ENCODE measurements at places on chromosomes 1 and 21.

DNA sequence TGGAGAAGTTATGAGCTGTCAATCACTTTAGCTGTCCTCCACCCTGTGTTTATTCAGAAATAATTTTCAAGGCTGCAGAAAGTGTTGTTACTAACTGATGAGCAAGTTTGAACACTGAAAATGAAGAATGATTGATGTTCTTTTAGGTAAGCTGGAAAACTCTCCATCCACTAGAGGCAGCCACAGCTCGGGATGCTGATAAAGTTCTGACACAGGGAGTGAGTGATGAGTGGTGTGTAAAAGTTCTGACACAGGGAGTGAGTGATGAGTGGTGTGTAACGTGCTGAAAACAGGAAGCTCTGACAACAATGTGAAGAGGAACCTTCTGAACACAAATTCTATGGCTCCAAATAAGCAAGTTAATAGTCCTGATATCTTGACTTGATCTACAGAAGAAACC lies 197.5 kb upstream of the PTBP2 start:
- DNase-seq, result no peak

DNA sequence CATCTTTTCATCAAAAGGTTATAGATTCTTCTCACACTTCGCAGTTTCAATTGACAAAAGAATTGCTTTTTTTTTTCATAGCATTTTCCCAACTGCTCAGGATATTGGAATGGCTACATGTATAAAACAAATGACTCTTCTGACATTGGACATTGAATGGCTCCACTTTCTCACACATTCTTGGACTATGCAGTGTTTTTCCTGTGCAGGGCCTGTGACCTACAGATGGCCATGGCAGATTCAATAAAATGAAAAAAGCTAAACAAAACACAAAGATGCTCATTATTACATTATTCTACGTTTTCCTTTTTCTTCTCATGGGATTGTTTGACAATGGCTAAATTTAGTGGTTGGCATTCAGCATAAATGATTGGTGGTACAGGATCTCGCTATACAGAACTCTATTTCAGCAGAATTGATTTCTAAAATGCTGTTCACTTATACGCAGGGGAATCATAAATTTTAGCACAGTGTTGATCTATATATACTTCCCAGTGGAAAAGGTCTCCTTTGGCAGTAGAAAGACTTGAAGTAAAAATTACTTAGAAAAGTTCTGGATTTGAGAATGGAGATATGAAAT lies 115.6 kb upstream of the ADAMTS5 start:
- DNase-seq, result no peak

DNA sequence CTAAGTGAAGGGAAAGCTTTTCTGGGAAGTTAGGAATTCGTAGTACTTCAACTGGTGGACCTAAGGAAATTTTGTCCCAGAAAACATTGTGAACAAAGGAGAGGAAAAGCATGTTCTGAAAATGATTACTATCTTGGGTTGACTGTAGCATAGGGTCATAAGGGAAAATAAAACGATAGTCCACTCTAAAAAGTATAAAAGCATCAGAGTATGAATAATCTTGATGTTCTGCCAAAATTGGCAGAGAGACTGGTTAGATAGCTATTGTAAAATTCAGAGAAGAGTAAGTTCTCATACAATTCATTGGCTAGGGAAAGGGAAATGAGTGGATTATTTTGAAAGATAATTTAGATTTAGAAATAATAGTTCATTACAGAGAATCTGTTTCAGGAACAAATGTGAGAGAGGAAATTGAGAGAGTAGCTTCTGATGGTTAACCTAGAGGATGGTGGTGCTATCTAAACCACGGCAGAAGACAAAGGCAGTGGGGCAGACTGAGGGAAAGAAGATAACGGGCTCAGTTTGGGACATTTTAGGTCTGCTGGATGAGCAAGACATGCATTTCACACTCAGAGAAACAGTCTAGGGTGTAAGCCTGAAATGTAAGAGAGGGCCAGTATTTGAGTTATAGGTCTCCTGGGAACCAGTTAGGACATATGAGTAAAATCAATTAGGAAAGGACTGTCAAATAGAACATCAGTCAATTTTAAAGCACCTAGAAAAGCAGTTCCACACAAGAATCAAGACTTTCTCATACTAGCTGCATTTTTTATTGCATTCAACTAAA lies 799.3 kb upstream of the CXADR start:
- DNase-seq, result no peak

GRCh38 chr1:90722874-90723589 lies 5.9 kb upstream of the BARHL2 start:
- no peak for DNase-seq

DNA sequence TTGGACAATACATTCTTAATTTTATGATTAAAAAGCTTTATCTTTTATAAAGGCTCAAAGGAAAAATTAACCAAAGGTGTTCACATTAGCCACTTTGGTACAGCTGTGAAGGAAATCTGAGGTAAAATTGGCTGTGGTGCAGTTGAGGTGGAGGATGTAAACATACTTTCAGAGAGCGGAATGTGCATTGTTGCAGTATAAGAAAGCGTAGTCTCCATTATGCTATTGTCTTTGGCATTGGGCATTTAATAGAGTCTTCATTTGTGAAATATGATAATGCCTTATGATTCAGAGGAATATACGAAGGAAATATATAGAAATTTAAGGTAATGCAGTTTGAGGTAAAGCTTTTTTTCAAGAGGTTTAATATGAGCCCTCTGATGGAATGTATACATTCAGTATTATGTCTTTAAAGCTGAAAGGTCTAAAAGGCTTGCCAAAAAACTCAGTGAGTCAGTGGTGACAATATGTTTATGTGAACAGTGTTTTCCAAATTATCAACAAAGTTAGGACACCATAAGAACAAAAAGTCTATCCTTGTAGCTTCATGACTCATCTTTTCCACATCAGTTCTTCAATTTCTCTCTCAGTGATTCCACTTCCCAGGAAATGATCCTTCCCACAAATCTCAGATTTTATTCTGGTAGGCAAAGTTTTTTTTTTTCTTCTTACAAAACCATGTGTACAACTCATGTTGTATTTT lies 26.9 kb upstream of the DDR2 start:
- no peak for DNase-seq

DNA sequence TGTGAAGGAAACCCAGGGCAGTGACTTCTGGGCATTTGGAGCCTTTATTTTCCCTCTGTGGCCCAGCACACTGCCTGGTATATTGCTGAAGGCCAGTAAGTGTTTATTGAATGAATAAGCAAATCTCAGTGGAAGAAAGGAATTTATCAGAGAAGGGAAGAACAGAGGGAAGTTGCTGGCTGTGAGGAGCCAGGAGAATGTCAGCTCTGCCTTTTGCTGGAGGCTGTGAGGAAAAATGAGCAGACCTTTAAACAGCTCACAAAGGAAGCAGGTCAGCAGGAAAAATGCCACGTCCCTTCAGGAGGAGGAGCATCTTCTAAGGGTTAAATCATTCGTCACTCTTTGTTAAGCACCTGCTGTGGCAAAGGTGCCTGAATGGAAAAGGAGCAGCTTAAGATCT lies 75.9 kb downstream of the GIPC2 start:
- DNase-seq, result no peak

GRCh38 chr1:63230722-63231121 lies 91.6 kb upstream of the FOXD3 start:
- no peak for DNase-seq

GRCh38 chr1:17770983-17771382 lies 15.8 kb downstream of the ACTL8 start:
- no peak for DNase-seq

GRCh38 chr1:204917802-204918201 lies 47.1 kb downstream of the NFASC start:
- no peak for DNase-seq

GRCh38 chr1:46434358-46434757 lies 40.2 kb downstream of the FAAH start:
- DNase-seq, result no peak

GRCh38 chr1:116777831-116778830 lies 23.9 kb downstream of the CD2 start:
- DNase-seq, result no peak

DNA sequence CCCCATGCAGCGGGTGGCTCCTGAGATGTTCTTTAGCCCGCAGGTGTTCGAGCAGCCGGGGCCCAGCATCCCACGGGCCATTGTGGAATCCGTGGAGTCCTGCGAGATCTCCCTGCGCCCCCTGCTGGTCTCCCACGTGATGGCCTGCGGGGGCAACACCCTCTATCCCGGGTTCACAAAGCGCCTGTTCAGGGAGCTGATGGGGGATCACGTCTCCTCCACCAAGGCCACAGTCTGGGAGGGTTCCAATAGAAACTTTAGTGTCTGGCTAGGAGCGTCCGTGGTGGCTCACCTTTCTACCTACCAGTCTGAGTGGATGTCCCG lies 71.0 kb downstream of the ACTL8 start:
- no peak for DNase-seq
